Pancreas (tissue), 10 donors: ENCODE measurements at places on chromosomes 12 and 14. TPM values are rescaled to one million over a fixed set of nuclear protein-coding genes. Genes with fewer than 3 reads are reported as not detected.

DNA sequence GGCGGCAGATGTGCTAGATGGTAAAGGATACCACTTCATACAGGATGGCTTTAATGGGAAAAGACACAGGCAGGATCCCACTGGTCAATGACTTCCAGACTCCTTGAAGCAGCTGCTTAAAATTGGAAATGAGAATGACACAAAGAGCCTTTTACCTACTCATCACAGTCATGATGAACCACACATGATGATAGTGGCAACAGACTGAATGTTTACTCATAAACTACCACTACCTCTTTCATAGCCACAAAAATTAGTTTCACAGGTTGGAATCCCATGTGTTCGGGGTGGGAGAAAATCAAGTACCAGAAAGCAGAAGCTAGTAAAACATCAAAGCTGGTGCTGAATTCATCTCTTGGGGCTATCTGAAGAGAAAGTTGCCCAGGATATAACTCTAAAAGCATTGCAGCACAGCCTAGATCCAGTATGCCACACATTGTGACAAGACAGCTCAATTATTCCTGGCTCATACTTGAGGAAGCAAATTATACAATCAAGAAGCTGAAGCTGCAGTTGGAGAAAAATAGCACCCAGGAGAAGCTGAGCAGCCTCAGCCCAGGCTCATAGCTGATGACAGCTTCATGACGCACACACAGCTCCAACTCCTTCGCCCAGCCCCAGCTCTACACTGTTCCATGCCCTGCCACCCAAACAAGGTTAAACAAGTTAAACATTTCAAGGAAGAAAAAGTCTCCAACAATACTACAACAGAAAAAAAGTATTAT is 29.0 kb upstream of the C12orf50 start:
- DNase-seq: no peak

DNA sequence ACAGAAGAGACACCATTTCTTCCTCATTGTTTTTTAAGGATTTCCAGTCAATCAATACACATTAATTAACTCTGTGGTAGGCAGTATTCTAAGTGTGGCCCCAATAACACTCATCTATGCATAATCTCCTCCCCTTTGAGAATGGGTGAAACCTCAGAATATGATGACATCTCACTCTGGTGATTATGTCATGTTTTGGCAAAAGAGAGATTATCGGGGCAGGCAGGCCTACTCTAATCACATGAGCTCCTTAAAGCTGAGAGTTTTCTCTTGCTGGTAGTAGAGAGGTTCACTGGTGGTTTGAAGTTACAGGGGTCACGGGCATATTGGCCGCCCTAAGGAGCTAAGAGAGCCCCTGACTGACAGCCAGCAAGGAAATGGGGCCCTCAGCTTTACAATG is 7.1 kb upstream of the LGMN start:
- no peak for DNase-seq

- no peak for DNase-seq
Measured at GRCh38 chr14:55028066-55028465, 1.0 kb downstream of the SOCS4 start.

- no peak for DNase-seq
Measured at GRCh38 chr12:130754234-130754901, 38.3 kb upstream of the RIMBP2 start.

GRCh38 chr12:111230649-111231048 is 138.2 kb downstream of the PHETA1 start:
- no peak for DNase-seq

DNA sequence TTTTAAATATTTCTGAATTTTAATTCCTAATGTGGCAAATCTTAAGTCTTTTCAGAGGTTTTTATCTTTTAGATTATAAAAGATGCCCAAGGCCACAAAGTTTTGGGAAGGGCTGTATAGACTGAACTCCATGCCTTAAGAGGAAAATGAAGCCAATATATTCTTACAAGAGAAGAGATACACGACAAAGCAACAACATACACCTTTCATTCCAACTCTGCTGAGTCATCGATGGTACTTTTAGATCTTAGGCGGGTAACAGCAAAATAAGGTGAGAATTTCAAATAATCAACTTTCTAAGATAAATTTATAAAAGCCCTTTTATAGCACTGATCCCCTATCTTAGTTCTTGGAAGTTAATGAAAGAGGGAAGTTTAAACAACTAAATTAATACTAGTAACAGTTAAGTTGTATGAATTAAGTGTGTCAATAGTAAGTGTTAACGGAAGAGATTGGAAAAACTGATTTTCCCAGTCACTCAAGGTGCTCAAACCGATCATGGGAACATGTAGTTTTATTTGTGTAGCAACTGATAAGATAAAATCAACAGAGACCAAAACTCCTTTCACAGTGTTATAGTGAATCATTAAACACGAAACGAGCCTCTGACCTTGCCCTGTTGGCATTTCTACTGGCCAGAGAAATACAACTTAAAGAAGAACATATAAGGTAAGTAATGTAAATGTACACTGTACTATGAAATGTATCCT is 18.8 kb upstream of the PIK3C2G start:
- no peak for DNase-seq

- DNase-seq: no peak
Measured at GRCh38 chr14:34344318-34344717, 117.7 kb downstream of the SPTSSA start.

SMOC1 gene
- 8.3 TPM for total RNA-seq

DNA sequence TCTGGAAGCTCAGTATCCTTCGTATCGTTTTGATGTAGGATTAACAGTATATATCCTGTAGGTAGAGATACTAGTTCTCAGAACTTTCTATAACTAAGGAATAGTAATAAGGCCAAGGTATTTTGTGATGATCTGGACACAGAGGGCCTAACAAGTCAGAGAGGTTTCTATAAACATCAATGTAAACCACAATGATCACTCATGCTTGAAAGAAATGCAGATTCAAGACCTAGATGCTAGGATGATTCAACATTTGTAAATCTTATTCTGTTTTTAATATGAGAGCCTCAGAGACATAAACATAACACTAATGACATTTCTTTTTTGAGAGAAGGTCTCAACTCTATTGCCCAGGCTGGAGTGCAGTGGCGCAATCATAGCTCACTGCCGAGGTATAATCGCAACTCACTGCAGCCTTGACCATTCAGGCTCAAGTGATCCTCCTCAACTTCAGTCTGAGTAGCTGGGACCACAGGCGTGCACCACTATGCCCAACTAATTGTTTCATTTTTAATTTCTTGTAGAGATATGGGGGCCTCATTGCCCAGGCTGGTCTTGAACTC is 16.2 kb downstream of the SUPT16H start:
- no peak for DNase-seq

ABCD2 gene
- total RNA-seq: 0.06 TPM

DNA sequence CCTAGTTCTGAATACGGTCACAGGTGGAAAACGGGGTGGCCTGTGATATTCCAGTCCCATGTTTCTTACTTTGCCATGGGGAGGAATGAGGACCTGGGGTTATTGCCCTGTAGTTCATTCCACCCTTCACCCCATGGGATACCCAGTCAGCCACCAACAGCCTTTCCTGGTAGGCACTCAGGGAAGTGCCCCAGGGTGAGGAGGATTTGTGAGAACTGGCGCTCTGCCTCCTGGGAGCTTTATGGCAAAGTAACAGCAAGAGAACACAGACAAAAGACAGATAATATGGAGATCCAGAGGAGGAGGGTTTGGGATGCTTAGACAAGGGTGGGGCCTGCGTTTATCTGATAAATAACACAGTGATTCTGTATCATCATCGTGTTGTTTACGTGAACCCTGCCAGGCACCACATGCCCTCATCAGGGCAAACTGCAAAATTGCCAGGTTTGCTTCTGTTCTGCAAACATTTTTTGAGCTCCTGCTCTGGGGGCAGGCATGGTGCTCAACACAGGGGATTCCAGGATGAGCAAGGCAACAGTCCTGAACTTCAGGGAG is 223.5 kb downstream of the SLC41A2 start:
- no peak for DNase-seq

DNA sequence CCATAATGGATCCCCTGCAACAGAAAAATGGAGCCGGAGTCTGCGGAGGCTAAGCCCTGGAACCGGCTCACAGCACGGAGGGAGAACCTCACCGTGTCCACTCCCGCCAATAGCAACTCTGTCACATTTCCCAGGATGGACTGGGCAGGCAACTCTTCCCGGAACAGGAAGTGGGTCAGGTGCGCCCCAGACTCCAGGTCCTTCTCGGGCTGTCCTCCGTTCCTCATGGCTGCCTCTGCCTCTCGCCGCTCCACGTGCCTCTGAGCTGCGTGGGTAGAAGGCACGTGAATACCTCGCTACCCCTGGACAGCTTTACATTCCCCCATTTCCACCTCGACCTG is 2.2 kb downstream of the CYP27B1 start:
- DNase-seq: peak; percentile 79

DNA sequence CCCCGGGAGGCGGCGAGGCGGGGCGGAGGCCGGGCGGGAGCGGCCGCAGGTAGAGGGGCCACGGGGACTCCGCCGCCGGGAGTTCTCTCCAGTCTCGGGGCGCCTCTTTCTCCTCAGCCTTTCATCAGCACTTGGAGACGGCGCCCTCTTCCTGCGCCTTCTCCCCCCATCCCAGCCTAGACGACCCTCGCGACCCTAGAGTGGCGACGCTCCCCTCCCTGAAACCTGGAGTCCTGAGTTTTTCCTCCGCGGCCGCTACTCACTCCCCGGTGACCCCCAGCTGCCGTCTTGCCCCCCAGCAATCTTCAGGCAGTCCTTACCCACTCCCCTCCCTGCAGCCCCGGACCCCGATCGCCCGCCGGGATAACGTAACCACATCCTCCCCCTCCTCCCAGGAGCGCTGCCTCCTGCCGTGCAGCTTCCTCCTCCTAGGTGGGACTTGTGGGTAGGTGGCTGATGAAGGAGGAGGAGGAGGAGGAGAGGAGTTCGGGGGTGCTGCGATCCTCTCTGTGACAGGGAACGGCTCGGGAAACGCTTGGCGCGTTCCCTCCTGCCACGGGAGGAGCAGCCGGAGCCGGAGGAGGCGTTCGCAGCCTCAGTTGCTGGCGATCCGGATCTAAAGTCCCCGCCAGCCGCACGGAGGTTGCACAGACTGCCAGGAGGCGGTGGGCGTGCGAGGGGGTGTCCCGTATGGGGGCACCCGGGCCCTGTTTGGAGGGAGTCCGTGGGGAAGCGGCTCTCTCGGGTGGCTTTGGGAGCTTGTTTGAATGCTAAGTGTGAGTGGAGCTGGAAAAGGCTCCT is 891 bp downstream of the PLEKHA5 start:
- peak; percentile 59 for DNase-seq

DNA sequence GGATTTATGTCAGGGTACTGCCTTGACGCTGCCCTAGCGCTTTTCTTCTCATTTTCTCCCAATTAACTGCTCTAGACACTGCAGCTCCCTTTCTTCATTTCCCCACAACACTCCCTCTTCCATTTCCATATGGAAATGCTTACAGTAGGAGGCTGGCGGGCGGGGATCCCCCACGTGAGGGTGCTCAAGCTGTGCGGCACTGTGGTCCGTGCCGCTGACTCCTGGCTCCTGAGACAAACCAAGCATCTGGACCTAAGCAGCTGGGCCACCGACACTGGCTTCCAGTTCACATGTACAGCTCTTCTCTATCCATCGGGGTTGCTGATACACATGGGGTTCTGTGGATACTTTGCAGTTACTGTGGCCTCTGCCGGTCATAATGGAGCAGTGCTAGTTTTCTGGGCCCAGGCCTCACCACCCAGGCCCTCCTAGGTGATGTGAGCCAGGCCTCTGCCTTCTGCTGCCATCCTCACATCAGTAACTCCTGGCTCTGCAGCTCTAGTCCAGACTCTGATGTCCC is 20.2 kb downstream of the TCHP start:
- DNase-seq: no peak

- DNase-seq: peak; percentile 68
Measured at GRCh38 chr12:122836027-122836921, 1.0 kb downstream of the HIP1R start.

DNA sequence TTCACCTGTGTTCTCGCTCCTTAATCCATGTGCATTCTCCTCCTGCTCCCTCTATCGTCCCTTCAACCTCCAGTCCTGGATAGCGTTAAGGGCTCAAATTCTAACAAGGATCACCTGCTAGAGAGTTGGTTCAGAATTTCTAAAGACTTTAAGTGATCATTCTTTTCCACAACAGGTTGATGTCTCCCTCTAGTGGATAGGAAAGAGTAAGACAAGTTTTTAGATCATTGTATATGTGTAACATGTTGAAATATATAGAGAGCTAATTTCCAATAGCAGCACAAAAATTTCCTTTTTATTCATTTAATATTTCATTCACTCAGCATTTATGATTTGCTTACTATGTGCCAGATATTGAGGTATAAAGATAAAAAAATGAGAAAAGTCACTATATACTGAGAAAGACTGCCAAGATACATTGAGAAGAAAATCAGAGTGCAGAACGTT is 9.3 kb upstream of the ESR2 start:
- no peak for DNase-seq

KLC1 gene
- total RNA-seq: 47.7 TPM

OTUB2 gene
- 0.95 TPM for total RNA-seq

PEBP1 gene
- 141 TPM for total RNA-seq

- DNase-seq: no peak
Measured at GRCh38 chr14:93019367-93019843, 96.3 kb downstream of the ITPK1 start.

EML5 gene
- total RNA-seq: 1.3 TPM

DNA sequence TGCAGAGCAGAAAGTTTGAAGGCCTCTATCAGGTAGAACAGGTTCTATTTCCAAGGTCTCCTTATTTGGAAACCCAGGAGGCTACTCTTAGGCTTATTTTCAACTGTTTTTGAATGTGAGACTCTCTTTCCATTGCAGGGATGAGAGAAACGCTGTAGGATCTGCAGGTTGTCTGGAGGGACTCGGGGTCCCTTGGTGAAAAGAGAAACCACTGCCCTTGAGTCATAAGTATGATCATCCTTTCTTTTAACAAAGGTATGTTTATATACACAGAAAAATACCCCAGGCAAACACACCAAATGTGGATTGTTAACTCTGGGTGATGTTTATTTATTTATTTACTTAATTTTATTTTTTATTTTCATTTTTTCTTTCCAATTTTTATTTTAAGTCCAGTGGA is 57.8 kb upstream of the MAX start:
- DNase-seq: no peak

ERBB3 gene
- 29.5 TPM for total RNA-seq

DNA sequence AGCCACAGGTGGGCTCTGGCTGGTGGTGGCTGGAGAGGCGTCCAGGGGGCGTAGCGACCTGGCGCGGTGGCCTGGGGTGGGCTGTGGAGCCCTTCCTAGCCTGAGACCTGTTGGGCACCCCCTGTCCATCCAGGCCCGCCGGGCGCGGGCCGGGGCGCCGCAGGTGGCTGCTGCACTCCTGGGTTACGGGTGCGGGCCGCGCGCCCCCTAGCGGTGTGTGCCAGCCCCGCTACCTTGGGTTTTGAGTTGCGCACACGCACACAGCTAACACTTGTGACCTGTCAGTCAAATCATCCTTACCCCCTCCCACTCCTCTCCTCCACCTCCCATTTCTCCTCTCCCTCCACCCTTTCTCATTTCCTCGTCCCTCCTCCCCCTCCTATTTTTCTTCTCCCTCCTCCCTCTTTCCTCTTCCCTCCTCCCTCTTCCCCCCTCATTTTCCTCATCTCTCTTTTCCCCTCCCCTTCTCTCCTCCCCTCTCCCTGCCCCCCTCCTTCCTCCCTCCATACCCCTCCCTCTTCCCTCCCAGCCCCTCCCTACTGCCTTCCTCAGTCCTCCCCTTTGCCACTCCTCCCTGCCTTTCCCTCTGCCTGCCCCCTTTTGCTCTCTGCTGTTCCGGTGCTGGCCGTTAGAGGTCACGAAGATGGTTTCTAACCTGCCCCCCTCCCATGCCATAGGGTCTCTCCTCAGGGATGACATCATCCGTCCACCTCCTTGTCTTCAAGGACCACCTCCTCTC is 2.3 kb downstream of the MEG3 start:
- peak; percentile 17 for DNase-seq
